A549 treated with GW870086 at 1 μM for 4 hours (cell line): ENCODE measurements at places on chromosomes 12 and 14. TPM values are rescaled to one million over a fixed set of nuclear protein-coding genes. Genes with fewer than 3 reads are reported as not detected.

The ADSS1 gene
- total RNA-seq = 6.4 to 7.9 TPM (median 7.3 TPM) in 5 replicates

The C12orf54 gene
- not detected in 5 replicates for total RNA-seq

The GPR68 gene
- 0.06 to 0.16 TPM (median 0.12 TPM) in 4 of 5 replicates, not detected in the other for total RNA-seq

The SSTR1 gene
- total RNA-seq = 0.03 TPM in 1 of 5 replicates, not detected in the others

The P2RX2 gene
- 0.12 TPM in 1 of 5 replicates, not detected in the others for total RNA-seq

The FGF23 gene
- total RNA-seq = not detected in 5 replicates

The KRT7 gene
- 4,163 to 5,096 TPM (median 4,633 TPM) in 5 replicates for total RNA-seq

The TSPAN9 gene
- 49.2 to 69.9 TPM (median 61.4 TPM) in 5 replicates for total RNA-seq

The RNASE7 gene
- total RNA-seq = not detected in 5 replicates
